ENCODE measurements at places on chromosomes 11 and 22.

DNA sequence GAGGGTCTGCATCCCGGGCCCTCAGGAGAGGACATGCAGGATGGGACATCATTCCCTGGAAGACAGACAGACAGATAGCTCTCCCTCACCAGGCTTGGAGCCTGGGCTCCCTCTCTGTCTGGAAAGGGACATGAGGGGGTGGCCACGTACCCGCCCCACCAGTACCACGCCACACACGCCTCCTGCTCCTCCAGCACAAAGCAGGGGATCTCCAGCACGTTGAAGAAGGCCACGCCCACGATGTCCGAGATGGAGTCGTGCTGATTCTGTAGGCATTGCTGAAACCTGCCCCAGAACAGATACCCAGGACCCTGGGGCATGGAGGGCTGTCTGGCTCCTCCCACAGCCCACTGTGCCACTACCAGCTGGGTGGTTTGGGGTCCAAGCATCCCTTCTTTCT, 2.2 kb downstream of the PLA2G3 start:
- no peak for DNase-seq

GRCh38 chr11:103994094-103994493, 42.3 kb upstream of the DDI1 start:
- no peak for DNase-seq

GRCh38 chr11:29324328-29324727, 692.5 kb downstream of the KCNA4 start:
- DNase-seq = no peak

GRCh38 chr22:20636945-20637344, 129.5 kb downstream of the MED15 start:
- no peak for DNase-seq

- DNase-seq = no peak
These were observed at the start of gene AMPD3 for GRCh38 chr11:10454878-10455631. TSS of gene AMPD3 (plus strand) at chr11:10455264. CDS start at chr11:10461520, 6,256 bp downstream.

GRCh38 chr22:37659066-37659896, 758 bp downstream of the PDXP start:
- DNase-seq = no peak

DNA sequence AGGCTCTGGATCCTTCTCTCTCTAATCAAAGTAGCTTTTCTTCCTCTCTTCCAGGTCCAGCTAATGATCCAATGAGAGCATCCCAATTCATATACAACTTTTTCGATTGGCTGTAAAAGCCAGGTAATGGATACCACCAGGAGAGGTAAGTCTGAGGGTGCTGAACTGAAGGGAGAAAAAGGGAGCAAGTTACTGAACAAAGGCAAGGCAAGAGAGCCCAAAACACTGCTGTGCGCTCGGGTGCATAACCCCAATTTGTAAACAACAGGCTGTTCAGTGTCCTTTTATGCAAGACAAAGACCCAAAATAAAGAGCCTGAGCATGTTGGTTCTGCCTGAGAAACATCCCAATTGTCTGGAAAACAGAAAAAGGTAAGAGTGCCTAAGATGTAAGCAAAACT, 260.1 kb downstream of the DCDC1 start:
- DNase-seq = no peak

DNA sequence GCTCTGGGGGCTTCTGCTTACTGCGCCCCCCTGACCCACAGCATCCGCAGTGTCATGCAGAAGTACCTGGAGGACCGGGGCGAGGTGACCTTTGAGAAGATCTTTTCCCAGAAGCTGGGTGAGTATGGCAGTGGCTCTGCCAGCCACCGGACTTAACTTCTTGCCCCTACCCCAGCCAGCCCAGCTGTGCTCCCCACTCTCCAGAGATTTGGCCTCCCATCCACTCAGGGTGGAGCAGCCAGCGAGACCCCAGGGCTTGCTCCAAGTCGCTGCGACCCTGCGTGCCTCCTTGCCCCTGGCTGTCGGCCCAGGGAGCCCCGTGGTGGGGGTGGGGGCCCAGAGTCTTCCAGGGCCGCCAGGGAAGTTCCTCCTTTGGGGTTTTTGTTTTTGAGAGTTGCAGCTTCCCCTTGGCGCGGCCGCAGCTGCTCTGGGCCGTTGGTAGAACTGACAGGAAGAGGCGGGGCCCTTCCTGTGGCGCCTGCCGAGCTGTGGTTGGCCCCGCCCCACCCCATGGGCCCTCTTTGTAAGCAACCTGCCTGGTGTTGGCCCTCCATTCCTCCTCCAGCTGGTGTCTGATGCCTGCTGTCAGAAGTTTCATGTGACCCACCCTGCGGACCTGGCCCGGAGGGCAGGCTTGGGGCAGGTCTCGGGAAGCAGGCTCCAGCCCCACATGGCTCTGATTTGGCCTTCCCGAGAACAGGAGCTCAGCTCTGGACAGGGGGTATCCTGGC, 11.1 kb downstream of the GRK2 start:
- DNase-seq = peak; percentile 88

DNA sequence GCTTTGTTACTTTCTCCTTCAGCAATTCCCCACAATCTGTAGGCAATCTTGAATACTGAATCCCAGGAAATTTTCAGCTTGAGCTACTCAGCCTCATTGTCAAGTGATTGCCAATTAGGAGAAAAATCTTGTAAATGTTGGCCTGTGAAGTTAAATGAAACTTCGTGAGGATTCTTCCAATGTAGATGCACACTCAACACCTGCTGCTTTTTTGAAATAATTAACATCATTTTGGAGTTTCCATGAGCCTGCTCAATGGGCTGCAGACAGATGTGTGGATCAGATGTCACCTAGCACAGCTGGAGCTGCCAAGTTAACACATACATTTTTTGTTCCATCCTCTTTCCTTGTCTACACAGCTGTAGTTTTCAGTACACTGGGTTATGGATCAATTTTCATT, 645.6 kb upstream of the LUZP2 start:
- DNase-seq = no peak

GRCh38 chr11:85809191-85809590, 1.8 kb downstream of the SYTL2 start:
- no peak for DNase-seq

GRCh38 chr11:8234425-8234821, 29.3 kb downstream of the LMO1 start:
- DNase-seq = no peak

DNA sequence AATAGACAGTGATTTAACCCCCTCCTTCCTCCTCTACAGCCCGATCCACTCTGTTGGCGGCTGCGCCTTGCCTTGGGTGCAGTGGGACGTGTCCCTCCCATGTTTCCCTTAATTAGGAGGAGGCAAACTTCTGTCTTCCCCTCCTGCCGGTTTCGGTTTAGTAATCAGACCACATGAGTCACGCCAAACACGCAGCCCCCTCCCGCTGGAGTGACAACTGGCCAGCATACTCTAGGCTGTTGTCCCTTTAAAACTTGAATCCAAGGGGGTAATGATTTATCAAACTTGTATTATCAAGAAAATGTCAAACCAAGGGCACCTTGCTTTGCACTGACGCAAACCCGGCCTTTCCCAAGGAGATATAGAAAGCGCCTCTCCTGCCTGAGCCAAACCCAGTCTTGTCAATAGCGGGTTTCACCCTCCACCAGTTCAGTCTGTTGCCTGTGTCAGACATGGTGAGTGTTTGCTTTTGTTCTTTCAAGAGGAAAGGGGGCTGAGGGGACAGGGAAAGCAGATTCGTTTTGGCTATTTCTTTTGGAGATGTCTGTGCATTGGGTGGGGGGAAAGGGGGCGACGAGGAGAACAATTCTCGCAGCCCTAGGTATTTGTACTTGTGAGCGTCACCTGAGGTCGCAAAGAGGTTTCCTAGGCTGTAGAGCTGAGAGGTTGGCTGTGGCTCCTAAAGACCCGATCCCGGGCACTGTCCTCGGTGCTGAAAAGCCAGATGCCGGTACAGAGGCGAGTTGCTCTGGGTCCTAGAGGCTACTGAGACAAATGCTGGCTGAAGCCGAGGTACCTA, at the start of gene SLC6A5:
Gene SLC6A5, plus strand, starts transcription at position 388 of the 799 bp plus-strand sequence. Its CDS starts 65 bp downstream, at position 453.
- peak; percentile 16 for DNase-seq

- DNase-seq = peak; percentile 47
These were observed 19.3 kb downstream of the TSSC4 start for GRCh38 chr11:2419638-2420501.

GRCh38 chr11:19814421-19814820, 101.8 kb downstream of the NAV2 start:
- DNase-seq = no peak

GRCh38 chr11:108947654-108948570, 283.0 kb downstream of the DDX10 start:
- DNase-seq = no peak

- no peak for DNase-seq
These were observed 10.2 kb downstream of the LRRC74B start for GRCh38 chr22:21055880-21056319.

DNA sequence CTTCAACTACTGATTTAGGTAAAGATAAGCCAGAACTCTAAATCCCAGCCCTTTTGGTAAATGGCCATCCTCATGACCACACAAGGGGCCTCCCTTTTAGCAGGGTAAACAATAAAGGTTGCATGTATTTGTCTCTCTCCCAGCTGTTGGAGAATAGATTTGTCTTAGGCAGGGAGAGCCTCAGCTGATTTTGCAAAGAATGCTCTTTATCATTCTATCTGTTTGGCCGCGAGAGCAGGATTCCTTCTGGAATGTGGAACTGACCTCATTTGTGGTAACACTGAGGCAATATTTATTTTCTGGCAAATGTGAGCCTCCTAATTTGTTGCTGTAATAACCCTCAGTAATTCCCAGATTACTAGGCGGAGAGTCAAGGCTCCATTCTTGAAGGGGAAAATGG, 15.3 kb downstream of the PTS start:
- DNase-seq = no peak

- no peak for DNase-seq
These were observed 182.5 kb downstream of the TTC28 start for GRCh38 chr22:28497188-28497587.

DNA sequence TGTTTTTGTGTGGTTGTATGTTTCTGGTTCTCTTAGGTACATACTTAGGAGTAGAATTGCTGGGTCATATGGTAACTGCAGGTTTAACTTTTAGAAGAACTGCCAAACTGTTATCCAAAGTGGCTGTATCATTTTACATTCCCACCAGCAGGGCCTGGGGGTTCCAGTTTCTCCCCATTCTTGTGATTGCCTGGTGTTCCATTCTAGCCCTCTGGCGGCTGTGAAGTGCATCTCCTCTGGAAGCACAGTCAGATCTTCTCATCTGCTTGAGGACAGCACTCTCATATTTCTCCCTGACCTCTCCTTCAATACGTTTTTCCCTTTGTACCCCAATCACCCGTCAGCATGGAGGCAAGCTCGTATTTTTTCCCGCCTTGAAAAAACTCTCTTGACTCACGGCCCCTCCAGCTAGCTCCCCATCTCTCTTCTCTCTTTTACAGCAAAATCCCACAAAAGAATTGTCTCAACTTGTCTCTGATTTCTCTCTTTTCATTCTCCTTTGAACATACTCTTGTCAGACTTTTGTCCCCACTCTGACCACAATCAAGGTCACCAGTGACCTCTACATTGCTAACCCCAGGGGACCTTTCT, 56.8 kb upstream of the THY1 start:
- DNase-seq = no peak

DNA sequence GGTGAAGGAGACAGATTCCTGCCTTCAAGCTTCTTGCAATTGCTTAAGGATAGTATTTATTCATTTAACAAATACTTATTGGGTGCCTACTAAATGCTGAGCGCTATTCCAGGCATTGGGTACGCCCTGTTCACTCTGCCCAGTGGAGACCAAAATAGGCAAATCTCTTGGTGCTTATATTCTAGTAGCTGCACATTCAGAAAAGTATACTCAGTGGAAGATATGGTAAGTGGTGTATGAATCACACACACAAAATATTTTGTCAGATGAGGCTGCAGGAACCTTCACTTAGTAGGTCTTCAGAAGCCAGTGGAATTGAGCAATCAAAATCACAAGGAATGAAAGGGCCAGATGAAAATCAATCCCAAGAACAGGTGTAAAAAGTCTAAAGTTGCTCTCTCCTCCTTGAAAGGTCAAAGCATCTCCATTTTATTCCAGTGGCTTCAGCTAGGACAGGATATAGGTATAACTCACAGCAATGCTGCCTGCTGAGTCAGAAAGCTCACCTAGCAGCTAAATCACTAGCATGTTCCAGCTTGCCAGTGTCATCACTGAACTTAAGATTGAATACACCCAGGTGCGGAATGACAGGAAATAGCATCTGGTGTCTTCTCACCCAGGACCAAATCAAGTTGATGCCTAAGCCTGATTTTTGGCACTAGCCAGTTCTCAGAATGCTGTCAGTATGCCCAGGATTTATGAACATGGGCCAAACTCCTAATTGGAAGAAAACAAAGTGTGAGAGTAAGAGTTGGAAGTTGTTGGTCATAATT, 83.9 kb downstream of the AMOTL1 start:
- no peak for DNase-seq

- DNase-seq = no peak
These were observed 13.0 kb downstream of the ELFN2 start for GRCh38 chr22:37414288-37414687.

- DNase-seq = no peak
These were observed 12.5 kb upstream of the MB start for GRCh38 chr22:35629406-35630216.

GRCh38 chr11:79440571-79441460, at the start of gene TENM4:
TSS of gene TENM4 (minus strand) at chr11:79441030. CDS start at chr11:79069944, 371,086 bp downstream.
- no peak for DNase-seq

DNA sequence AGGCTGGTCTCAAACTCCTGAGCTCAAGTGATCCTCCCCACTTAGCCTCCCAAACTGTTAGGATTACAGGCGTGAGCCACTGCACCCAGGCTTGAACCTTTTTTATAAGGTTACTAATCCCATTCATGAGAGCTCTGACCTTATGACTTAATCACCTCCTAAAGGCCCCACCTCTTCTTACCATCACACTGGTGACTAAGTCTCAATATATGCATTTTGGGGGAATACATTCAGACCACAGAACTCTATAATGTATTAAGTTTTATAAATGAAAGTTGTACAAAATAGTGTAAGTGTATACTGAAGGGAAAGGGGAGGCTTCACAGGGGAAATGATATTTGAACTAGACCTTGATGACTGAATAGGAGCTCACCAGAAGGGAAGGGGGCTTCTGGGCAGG, 28.4 kb upstream of the RBFOX2 start:
- DNase-seq = no peak

- DNase-seq = no peak
These were observed 622.1 kb downstream of the METTL15 start for GRCh38 chr11:28730336-28730735.

GRCh38 chr11:65083134-65083833, 556 bp downstream of the CDCA5 start:
- DNase-seq = no peak

DNA sequence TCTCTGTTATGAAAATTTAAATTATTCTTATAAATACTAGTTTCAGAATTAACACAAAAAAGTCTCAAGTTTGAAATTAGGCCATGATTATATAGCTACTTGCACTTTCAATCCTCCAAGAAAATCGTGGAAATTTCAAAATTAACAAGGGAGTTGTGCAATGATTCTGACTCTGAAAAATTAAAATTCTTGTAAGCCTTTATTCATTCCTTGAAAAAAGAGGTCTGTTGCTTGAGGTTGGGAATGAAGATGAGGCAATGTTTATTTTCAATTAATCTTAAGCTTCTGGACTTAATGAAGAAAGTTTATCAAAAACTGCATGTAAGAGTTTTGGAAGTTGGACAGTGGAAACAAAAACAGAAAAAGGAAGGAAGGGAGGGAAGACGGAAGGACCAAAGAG, 128.2 kb upstream of the FIBIN start:
- no peak for DNase-seq
